Hepatocyte (in vitro differentiated cells): ENCODE measurements at places on chromosomes 2 and 18.

- peak; percentile 28 for DNase-seq
These were observed 65.8 kb downstream of the PARD3B start for GRCh38 chr2:204611017-204611631.

- DNase-seq = peak; percentile 20
These were observed 232.1 kb upstream of the EPAS1 start for GRCh38 chr2:46065152-46065551.

GRCh38 chr2:96608469-96609455, 29.4 kb downstream of the KANSL3 start:
- no peak for DNase-seq

DNA sequence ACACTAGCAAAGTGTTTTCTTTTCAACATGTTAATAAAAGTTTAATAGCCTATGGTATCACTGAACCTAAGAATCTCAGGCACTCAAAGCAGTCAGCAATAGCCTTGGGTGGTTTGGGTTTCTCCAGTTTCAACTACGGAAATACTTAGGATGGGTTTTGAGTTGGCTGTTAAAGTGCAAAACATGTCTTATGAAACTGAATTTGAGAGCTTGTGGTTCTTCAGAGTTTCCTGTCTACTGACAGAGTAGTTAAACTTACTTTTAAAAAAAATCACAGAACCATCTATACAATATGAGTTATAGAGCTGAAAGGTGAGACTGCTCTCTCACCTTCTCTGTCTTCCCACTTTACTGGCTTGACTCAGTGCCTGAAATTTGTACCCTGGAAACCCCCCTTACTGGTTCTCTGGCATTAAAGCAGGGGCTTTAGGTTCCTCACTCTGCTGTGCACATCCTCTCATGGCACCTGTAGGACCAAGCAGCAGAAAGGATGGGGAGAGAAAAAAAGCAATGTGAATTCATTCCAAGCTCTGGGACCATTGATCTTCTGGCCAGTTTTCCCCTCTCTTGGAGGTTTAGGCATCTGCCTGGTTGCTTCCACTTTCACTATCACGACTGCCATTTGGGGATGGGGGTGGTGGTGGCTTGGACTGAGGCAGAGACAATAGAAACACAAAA, 18.1 kb downstream of the CCDC141 start:
- peak; percentile 15 for DNase-seq

- no peak for DNase-seq
These were observed 376.1 kb upstream of the SOX11 start for GRCh38 chr2:5316001-5316490.

- no peak for DNase-seq
These were observed 41.5 kb upstream of the GPC1 start for GRCh38 chr2:240393831-240394410.

DNA sequence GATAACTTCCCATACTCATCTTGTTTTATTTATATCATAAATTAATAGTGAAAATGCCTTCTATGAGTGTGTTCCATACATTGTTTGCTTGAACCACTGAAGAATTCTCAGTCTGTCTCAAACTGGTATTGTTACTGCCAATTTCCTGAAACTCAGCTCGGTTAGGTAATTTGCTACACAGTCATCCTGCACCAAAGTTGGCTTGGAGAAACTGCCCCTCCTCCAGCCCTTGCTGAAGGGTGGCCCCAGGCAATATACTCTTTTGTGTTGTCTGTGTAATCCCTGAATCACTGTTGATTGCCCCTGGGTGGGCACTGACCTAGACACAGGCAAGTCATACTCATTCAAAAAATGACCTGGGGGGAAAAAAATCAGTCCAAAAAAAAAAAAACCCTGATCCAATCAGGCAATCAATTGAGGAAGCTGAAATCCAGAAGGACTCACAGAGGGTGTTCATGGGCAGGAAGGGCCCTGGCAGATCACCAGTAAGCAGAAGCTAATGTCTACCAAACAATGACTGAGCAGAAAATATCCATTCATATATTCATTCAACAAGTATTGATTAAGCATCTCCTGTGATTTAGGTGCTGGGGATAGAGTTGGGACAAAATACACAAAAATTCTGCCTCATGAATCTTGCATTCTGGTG, 3.8 kb upstream of the SESTD1 start:
- no peak for DNase-seq

DNA sequence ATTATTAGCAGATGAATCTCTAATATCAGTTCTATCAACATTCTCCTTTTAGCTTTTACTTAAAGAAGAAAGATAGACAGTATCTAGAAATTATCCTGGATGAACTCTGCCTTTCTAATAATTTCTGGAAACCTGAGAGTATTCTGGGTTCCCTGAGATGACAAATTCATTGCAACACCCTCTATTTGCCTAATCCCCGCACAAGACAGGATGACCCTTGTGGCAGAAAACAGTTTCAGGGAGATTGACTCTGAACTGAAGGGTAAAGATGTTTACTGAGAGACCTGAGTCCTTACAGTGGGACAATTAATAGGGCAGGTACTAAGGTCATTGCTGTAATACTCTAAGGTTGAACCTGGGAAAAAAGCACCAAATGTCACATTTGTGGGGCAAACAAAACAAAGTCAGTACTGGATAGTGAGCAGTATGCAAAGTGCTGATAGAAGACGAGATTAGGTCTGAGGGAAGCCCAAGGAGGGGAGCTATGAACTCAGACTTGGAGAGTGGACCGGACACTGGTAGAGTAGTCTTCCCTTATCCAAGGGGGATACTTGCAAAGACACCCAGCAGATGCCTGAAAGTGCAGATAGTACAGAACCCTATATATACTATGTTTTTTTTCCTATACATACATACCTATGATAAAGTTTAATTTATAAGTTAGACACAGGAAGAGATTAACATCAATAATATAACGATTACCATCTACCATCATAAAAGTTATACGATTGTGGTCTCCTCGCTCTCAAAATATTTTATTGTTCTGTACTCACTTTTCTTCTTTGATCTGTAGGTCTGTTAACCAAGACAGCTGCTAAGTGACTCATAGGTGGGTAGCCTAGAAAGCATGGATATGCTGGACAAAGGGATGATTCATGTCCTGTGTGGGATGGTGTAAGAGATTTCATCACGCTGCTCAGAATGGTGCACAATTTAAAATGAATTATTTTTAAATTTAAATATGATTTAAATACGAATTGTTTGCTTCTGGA, 148.3 kb upstream of the KLHL14 start:
- peak; percentile 61 for DNase-seq

DNA sequence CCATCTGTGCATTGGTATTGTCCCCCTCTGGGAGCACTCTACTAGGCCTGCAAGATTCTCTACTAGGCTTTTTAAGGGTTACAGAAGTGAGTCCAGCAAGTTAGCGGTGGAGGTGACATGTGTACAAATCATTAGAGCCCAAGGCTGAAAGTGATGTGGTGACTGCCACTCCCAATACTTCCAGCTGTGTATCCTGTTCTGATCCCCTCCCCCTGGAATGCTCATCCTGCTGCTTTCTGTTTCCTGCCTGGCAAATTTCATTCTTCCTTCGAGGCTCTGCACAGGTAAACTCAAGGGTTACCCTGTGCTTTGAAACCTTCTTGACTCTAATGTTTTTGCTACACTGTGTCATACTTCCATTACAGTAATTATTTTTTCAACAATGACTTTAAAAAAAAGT, 258.5 kb upstream of the REV1 start:
- DNase-seq = no peak

- DNase-seq = no peak
These were observed 27.8 kb downstream of the CHN1 start for GRCh38 chr2:174977364-174977763.

- DNase-seq = peak; percentile 60
These were observed 6.2 kb upstream of the TMEM87B start for GRCh38 chr2:112048887-112049286.

DNA sequence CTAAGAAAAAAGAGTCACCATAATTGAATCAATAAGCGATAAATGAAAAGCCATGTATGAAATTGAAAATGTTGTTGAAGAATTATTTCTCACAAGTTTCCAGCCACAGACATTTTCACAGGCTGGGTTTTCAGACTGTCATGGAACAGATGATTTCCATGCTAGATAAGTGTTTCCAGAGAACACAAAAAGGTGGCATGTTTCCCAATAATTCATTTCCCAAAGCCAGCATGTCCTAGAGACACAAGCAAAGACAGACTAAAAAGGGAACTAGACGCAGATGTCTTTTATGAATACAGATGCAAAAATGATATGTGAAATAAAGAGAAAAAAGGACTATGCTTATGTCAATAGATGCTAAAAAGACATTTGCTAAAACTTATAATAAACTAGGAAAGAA, 255.1 kb downstream of the EIPR1 start:
- DNase-seq = no peak

GRCh38 chr2:14451312-14451711, 181.2 kb upstream of the LRATD1 start:
- no peak for DNase-seq

DNA sequence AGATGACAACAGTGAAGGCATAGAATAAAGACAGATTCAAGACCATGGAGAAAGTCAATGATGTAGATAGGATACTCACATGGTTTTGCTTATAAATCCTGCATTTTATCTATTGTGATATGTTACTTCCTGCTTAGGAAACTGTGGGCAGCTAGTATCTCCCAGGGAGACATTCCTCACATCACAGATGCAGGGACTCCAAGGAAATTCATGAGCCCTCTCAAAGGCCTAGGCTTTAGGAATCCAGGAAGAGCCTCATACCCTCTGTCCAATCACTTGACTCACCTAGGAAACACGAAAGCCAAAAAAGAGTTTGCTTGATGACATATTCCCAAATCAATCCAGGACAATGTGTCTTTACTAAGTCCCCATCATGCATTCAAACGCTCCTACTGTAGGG, 247.8 kb upstream of the KLHL29 start:
- no peak for DNase-seq

DNA sequence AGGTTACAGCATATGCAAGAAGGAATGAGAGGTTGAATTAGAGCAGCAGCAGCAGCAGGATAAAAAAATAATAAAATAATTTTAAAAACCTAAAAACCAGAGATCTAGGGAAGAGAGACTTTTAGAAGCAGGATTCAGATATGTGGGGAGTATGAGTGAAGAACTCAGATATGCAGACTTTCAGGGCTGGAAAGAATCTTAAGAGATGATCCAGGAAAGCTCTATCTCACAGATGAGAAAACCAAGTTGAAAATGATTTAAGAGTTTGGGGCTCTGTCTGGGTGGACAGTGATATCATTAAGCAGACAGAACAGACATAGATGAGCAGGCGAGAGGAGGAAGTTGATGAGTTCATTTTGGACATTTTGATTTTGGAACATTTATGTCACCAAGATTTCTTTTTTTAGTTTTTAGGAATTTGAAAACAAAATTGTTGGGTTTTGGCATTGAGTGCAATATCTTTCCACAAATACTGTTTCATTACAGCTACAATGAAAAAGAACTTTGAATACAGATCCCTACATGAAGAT, 31.8 kb downstream of the BCL2 start:
- no peak for DNase-seq

- DNase-seq = no peak
These were observed 238.8 kb upstream of the GCFC2 start for GRCh38 chr2:75949385-75950030.

GRCh38 chr2:147937744-147938349, 82.7 kb downstream of the ORC4 start:
- DNase-seq = peak; percentile 61

DNA sequence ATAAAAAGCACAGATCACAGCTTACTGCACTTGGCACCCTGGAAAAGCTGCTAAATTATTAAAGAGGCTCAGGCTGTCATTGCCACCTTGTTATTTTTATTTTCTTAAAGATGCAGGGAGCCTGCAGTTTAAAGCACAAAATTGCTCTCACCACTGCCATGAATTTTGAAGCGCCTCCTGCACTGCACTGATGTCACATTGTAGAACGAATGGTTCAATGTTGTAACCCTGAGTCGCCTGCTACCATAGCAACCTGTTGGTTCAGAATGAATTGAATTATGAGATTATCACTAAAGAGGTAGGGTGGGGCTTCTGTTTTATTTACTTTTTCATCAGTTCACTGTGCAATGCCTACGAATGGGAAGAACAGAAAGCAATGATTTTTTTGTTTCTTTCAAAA, 16.5 kb downstream of the SCG2 start:
- peak; percentile 47 for DNase-seq

DNA sequence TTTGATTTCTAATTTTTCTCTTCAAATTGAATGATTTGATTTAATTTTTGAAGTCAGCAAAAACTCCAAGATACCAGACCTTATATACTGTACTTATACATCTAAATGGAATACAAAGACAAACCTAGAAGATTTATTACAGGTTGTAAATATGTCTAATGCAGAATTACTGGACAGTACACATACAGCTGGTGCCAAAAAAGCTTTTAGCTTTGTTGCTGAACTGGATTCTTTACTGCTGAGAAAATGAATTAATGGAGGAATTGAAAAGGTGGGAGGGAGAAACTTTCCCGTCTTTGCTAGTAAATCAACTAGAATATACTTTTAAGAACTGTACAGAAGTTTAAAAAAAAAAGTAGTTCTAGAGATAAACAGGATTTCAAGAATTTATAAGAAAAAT, 17.5 kb downstream of the C1D start:
- peak; percentile 49 for DNase-seq

DNA sequence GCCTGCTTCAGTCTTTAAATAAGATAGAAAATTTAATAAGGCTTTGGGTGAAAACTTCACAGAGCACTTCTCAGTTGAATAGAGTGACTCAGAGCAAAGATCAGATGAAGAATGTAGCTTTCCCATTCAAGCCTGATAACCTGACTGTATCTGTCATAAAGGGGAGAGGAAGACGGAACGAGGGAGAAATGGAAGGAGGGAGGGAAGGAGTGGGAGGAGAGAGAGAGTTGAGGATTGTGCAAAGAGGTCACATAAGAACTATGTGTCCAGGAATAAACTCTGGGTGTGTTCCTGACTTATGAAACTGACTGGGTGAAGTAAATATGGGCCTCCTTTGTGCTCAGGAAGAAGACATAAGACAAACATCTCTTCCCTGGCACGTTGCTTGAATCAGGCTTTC, 385.5 kb downstream of the LPIN1 start:
- DNase-seq = peak; percentile 37

DNA sequence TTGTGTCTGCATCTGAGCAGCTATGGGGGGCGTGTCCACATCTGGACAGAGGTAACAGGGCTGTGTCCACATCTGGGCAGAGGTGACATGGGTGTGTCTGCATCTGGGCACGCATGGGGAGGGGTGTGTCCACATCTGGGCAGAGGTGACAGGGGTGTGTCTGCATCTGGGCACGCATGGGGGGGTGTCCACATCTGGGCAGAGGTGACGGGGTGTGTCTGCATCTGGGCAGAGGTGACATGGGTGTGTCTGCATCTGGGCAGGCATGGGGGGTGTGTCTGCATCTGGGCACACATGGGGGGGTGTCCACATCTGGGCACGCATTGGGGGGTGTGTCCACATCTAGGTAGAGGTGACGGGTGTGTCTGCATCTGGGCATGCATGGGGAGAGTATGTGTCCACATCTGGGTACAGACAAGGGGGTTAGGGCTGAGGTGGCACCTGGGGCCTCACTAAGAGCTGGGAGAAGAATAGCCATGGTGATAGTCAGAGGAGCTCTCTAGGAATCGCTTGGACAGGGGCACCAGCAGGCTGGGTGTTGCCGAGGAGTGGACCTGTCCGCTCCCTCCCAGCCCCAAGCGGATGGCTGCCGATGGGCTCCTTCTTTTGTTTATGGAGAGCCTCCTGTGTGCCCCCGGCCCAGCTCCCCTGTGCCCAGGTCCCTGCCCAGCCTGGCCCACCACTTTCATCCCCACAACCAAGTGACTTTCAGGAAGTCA, 177.8 kb downstream of the EIPR1 start:
- no peak for DNase-seq

GRCh38 chr2:28084564-28084963, 194.0 kb downstream of the BABAM2 start:
- DNase-seq = peak; percentile 25

GRCh38 chr2:29143657-29144056, 28.4 kb downstream of the CLIP4 start:
- no peak for DNase-seq

GRCh38 chr2:71675296-71675695, 221.9 kb downstream of the DYSF start:
- DNase-seq = no peak
